ENCODE measurements at places on chromosomes 5 and 9.

DNA sequence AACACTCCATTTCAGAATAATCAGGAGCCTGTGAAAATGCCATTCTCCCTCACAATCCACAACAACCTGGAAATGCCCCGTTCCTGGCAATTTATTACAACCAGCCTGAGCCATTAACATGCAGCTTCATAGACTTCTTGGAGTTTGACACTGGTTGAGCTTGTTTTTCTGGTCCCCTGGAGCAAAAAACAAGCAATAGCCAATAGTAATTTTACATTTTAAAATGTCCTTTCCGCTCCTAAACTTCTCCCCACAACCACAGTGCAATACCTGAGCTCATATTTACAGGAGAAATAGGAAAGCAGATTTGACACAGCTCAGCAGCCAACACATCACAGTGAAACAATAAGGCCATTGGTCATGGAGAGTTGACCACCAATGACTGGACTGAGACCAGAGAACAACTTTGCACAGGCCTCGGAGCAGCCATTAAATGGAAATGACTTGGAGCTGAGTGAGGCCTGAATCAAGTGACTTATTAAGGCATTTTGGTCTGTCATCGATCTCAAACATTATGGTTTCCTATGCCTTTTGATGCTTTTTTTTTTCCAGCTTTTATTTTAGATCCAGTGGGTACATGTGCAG, 73.0 kb downstream of the ENC1 start:
- DNase-seq = no peak

DNA sequence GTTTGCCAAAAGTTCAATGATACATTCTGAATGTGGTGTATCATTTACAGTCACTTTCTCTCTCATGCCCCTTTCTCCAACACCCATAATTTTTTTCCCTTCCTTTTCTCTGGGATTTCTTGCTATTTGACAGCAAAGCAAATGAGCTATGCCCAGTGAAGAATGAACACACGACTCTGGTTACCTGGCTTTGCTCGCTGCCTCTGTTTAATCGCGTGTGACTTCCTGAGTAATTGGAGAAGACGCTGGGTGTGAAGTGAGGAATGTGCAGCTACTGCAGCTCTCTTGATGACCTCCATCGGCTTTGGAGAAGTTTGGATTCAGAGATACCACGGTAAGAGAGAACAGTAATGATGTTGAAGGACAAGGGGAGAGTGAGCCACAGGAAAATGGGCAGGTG, 651.8 kb downstream of the KIF4B start:
- DNase-seq = no peak

DNA sequence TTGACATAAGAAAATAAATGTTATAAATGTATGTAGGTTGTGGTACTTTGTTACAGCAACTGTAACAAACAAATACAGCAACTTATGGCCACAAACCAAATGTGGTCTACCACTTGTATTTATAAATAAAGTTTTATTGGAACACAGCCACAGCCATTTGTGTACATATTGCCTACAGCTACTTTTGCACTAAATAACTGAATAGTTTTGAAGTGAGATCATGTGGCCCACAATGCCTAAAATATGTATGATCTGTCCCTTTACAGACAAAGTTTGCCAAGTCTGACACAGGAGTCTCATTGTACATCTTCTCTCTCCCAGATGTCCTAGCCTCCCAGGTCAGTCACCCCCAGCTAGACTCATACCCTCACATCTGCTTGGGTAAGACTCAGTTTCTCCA, 283.6 kb upstream of the PRDM9 start:
- no peak for DNase-seq

DNA sequence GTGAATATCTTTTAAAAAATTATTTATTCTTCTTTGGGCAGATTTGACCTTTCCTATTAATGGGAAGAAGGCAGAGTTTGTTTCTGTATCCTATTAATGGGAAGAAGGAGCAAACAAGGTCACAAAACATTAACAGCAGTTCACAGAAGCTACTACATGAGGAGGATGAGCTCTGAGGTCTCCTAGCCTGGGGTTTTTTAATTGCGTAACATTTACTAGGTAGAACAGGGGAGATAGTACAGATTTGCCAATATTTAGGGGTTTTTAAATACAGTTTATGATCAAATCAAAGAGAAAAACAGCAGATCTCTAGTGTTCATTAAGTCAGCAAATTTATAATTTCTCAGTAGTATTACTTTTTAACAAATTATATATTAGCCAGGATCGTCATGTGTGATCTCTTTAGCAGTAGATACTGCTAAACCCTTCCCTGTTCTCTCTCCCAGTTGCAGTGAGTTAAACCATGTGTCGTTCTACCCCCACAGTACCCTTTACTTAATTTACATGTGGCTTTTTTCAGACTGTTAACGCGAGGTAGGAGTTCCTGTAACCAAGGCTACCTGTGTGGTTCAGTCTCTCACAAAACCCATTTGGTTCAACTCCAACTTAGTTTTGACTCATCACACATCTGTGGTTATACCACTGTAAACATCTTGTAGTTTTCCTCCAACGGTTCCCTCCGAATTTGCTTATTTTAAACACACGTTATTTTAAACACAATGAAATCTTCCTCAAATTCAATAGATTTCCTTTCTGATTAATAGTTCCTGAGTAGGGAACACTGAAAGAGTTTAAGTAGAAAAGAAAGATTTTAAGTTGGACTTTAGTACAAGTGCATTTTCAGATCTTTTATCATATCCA, 13.3 kb downstream of the SLC25A46 start:
- DNase-seq = peak; percentile 63

DNA sequence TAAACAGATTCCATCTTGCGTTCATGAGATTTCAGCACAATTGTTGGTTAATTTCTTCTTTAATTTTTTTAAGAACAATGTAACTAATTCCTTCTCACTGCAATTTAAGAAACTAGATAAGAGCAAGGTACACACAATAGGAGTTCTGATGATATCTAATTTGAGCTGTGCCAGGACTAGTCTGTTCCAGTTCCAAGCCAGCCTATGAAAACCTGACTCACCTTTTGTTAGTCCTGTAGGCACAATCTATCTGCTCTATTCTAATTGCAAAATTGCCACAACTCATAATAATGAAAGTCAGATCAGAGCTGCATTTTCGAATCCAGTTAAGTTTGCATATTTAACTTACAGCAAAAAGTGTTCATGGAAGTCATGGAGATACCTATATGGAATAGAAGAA, 494.1 kb upstream of the TUSC1 start:
- no peak for DNase-seq

DNA sequence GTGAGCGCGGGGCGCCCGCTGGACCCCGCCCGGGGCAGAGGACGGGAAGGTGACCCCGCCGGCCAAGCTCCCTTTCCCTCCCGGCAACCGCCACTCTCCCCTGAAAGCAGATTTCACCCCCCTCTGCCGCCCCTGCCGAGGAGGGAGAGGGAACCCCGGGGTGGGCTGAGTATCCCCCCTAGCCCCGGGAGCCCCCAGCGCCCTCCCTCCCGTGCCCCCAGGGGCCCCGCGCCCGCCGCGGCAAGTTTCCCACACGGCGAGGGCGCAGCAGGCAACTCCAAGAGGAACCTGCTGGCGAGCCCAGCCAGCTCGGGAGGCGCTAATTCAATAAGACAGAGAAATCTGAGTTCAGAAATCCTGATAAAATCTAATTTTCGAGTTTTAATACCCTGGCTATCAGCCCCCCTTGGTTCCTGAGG, 1.6 kb downstream of the NTNG2 start:
- no peak for DNase-seq

DNA sequence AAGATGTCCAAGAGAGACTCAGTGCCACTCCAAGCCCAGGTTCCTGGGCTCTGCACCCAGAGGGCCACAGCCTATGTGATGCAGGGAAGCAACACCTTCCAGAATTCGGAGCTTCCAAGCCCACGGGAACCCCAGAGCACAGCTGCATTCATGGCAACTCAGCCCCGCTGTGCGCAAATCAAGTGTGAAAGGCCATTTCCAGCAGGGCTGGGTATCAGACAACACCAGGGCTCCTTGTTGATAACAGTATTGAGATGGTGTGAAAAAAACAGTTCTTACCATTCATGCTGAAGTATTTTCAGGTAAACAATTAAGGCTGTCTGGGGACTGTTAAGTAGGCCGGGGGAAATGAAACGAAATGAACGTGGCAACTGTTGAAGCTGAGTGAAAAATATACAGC, 10.1 kb downstream of the ROR2 start:
- DNase-seq = no peak

DNA sequence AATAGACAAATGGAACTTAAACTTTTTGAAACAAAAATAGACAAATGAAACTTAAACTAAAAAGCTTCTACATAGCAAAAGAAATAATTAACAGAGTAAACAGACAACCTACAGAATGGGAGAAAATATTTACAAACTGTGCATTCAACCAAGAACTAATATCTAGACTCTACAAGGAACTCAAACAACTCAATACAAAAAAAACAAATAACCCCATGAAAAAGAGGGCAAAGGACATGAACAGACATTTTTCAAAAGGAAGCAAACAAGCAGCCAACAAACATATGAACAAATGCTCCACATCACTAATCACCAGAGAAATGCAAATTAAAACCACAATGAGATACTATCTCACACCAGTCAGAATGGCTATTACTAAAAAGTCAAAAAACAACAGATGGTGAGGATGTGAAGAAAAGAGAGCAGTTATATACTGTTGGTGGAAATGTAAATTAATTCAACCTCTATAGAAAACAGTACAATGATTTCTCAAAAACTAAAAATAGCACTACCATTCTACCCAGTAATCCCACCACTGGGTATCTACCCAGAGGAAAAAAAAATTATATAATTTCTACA, 170.8 kb upstream of the RGMB start:
- DNase-seq = no peak

GRCh38 chr5:173016598-173017046, 33.1 kb downstream of the ATP6V0E1 start:
- DNase-seq = peak; percentile 12

GRCh38 chr5:150532996-150533395, 25.1 kb downstream of the NDST1 start:
- DNase-seq = no peak

DNA sequence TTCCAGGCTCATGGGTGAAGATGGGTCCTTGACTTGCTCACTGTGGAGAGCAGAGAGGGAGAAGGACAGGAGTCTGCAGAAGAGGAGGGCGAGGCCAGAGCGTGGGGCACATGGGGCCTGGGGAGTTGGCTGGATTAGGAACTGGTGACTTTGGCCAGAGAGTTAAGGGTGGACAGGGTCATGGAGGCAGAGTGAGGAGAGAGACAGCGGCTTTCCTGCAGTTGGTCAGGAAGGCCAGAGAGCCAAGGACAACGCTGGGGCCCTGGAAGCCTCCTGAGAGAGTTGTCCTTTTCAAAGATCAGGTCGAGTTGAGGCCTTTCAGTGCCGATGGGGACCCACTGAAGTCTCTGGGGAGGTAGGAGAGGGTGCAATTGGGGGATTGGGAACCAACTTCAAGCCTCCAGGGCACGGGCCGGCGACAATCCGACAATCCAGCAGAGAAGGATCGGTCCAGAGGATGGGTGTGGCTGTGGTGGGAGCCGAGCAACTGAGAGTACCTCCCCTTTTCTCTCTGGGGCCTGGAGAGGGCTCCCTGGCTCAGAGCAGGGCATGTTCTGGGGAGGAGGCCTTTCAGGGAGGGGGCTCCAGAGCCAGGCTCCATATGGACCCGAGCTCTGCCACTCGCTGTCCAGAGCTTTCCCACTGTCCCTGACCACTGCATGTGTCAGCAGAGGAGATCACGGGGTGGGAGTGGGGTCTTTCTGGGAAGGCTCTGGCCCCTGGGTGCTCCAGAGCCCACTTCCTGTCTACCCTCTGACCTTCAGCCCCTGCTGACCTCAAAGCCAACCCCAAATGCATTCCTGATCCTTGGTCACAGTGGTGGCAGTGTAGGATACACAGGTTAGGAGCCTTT, 7.5 kb upstream of the PHYHD1 start:
- DNase-seq = no peak

GRCh38 chr5:122668552-122668951, 106.3 kb upstream of the SNX2 start:
- DNase-seq = no peak

- DNase-seq = no peak
Observed at GRCh38 chr5:169803077-169803981, 166.3 kb downstream of the DOCK2 start.

All from activated effector memory CD4-positive, alpha-beta T cell treated with anti-CD3 and anti-CD28 coated beads, Interleukin-2, amount 50 U/mL, for 16 hours (primary cell).